ENCODE measurements at places on chromosomes 11 and 22.

GRCh38 chr11:112795142-112795815, 165.9 kb upstream of the NCAM1 start:
- no peak for DNase-seq

DNA sequence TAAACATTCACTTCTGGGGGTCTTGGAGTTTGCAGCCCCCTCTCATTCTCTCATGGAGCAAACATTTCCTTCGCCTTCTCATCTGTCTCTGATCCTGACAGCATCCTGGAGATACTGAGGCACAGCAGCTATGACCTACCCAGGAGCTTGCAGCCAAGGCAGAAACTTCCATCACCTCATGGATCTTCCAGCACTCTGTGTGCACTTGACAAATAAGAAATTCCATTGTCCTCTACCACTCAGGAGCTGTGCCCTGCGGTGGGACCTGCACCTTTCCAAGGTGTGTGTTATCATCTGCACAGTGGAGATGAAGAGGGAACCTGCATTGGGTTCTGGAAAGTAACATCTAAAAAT, 49.1 kb downstream of the GGTLC2 start:
- DNase-seq, result no peak

GRCh38 chr11:4006946-4007680, 87.5 kb upstream of the RRM1 start:
- no peak for DNase-seq

- DNase-seq, result peak; percentile 50
These were observed 118.0 kb downstream of the SNX19 start for GRCh38 chr11:130798280-130798679.

DNA sequence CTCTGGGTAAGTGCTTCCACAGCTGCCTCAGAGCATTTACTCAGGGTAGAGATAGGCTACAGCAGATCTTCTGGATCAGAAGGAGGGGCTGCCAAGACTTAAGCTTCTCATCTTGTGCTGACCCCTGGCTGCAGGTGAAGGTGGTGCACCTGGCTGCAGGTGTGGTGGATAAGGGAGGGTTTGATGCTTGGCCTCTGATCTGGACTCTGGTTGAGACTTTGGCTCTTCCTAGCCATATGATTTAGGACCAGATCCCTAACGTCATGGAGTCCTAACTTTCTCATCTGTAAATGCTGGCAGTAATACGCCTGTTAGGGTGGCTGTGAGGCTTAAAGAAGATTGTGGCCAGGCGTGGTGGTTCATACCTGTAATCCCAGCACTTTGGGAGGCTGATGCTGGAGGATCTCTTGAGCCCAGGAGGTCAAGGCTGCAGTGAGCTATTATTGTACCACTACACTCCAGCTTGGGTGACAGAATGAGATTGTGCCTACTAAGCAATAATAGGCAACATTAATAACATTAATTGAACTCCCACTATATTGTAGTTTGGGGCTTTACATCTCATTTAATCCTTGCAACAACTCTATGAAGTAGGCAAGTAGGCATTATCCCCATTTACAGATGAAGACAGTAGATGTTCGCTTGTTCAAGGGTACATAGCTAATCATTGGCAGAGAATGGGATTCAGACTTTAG, 10.7 kb downstream of the DTX4 start:
- no peak for DNase-seq

GRCh38 chr22:28798810-28799605, 1.4 kb downstream of the XBP1 start:
- DNase-seq, result peak; percentile 40

DNA sequence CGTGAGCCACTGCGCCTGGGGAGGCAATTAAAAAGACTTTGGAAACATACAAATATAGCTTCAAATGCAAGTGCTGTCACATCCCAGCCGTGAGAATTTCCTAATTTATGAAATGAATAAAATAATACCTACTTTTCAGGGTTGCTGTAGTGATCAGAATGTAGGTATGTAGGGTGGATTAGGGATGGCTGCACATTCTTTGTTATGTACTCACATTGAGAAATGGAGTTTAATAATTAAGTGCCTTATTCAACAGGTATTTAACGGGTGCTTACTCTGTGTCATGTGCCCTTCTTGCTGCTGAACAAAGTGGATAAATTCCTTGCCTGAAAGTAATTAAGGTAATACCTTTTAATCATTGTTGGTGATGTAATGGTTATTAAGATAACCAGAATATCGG, 37.0 kb downstream of the MMP7 start:
- no peak for DNase-seq

DNA sequence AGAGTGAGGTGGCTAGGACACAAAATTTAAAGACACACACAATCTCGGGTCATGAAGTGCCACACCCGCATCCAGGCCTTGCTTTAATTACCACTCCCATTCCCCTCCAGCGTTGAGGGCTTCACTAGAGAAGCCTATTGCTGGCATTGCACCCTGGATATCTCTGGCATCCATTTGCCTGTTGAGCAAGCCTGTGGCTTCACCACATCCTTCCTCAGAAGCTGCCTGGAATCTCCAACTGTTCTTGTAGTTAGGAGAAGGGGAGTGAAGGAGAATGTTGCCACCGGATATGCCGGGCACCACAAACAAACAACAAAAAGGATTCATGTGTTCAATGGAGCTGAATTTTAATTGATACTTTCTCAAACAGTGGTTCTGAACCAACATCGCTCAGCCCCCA, 34.4 kb upstream of the RCN1 start:
- DNase-seq, result no peak

DNA sequence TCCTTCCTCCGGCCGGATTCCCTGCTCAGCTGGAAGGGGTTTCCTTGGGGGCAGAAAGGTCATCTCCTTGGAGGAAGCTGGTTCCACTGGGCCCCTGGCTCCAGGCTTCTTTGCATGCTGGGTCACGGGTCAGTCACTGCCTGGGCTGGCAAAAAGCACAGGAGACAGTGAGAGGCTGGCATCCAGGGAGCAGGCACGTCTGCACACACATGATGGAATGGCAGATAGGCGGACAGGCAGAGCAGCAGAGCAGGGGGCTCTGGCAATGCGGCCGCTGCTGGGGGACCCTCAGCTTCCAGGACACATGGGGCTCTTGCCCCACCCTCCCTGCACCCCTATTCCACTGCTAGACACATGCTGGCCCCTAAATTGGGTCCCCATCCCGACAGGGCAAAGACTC, 40.4 kb downstream of the C11orf58 start:
- DNase-seq, result no peak

DNA sequence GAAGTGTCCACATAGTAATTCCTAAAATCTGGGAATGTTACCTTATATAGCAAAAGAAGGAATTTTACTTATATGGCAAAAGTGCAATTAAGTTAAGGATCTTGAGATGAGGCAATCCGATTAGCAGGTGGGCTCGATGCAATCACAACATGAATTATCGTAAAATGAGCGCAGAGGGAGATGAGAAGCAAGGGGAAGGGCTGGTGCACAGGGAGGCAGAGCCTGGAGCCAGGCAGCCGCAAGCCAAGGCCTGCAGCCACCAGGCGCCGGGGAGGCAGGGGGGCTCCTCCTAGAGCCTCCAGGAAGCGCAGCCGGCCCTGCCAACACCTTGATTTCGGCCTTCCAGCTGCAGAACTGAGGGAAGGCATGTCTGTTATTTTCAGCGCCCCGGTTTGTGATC, 85.7 kb downstream of the CELSR1 start:
- DNase-seq, result no peak

GRCh38 chr11:12531681-12532080, 142.5 kb upstream of the TEAD1 start:
- no peak for DNase-seq

DNA sequence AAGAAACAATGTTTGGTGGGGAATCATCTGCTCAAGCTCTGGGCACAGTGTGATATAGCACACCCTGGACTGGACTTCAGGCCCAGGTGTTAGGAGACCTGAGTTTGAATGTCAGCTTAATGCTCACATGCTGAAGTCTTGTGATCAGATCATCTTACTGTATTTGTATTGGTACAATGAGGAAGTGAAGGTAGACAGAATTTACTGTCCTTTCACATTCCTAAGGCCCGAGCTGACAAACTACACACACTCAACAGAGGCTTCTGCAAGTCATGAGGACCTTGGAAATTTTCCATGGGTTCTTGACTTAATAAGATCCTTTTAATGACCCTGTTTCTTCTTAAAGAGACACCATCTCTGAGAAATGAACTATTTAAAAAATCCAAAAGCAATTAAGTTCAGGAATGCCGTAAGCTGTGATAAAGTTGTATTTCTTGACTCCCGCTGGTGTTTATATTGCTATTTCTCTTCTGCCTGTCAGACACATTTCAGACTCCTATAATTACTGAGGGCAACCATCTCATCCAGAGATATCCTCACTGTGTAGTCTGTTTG, 802.0 kb downstream of the DLG2 start:
- DNase-seq, result no peak

- DNase-seq, result no peak
These were observed 44.8 kb downstream of the ENDOD1 start for GRCh38 chr11:95134491-95134890.

DNA sequence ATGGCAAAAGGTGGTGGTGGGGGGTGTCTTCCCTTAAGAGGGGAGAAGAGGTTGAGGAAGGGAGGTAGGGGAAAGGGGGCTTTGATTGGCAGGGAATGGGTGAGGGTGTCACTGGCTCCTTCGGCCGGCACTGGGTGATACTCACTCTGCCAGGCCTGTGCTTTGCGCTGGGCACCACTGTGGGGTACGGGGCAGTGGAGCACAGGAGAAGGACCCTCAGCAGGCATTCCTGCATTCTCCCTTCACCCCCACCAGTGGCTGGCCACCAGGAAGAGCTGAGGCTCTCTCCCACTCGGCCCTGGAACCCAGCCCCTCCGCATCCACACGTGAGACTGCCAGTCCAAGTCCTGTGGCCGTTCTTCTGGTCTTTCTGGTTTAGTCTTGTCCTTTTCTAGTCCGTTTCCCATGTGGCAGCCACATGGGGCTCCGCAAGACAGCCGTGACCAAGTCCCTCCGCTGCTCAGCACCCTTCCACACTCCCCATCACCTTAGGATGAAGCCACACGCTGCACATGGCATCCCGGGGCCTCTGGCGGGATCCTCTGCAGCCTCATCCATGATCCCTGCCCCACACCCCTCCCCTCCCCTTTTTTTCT, 8.0 kb downstream of the CAPN5 start:
- DNase-seq, result no peak

DNA sequence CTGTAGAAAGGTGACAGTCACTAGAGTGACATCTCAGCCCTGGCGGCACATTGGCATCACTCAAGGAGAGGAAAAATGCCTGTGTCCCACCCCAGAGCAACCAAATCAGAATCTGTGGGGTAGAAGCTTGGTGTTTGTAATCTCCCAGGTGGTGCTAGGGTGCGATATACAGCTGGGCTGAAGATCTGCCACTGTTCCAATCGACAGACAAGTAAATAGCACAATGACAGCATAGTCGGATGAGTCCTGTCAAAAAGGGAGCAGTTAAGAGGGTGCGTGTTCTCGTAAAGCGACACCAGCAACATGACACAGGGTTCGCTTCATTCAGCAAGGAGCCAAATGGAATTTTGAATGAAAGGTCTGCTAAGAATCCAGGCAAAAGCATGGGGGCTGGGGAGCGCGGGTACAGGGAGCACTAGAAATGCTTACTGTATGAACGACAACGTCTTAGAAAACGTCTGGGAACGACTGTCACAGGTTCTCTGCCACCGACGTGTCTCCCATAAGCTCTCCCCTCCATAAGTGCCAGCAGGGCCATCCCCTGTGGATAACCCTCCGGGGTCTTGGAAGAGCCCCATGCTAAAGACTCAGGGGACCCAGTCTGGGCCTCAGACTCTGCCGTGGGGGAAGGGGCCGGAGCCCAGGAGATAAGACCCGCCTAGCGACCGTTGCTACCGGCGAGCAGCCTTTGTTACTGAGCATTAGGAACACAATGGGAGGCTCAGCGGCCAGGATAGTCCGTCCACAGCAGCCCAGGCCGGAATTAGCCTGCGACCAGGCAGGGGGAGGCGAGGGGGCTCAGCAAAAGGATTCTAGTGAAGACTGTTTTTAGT, 20.8 kb downstream of the ADA2 start:
- DNase-seq, result no peak

GRCh38 chr11:33358150-33358831, 101.1 kb downstream of the HIPK3 start:
- no peak for DNase-seq

- no peak for DNase-seq
These were observed 127.0 kb downstream of the COMMD9 start for GRCh38 chr11:36162006-36162882.

- DNase-seq, result no peak
These were observed 27.7 kb downstream of the DDI1 start for GRCh38 chr11:104064034-104064630.

GRCh38 chr11:72157131-72157530, 21.6 kb downstream of the FOLR3 start:
- DNase-seq, result no peak

DNA sequence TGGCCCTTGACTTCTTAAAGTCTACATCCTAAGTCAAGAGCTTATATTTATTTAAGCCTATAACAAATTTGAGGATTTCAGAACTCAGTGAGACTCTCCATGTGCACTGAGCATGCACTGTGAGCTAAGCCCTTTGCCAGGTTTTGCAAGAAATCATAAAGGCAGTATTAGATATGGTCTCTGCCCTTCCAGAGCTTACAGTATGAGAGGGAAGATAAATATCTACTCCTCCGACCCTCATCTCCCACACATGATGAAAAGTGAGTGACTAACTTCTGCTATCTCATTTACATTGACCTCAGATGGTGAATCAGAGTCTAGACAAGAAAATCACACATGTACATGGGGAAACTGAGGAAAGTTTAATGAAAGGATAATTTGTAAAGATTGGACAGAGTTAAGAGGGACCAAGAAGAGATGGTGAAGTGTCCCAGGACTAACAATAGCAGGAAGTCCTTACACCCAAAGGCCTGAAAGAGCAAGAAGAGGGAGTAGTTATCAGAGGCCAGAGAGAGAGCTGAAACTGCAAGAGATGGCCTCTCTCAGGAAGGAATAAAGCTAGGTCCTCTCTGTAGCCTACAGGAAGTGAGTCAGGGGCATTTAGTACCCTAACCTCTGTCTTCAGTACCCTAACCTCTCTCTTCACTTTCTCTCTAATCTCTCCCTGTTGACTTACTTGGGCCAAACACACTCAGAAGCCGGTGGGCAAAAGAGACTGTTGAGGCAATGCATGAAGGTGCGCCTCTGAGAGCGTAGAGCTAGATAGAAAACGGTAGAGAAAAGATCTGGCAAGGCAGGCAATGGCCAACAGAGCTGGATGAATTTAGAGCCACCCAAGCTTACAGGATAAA, 23.0 kb upstream of the BLID start:
- DNase-seq, result no peak

DNA sequence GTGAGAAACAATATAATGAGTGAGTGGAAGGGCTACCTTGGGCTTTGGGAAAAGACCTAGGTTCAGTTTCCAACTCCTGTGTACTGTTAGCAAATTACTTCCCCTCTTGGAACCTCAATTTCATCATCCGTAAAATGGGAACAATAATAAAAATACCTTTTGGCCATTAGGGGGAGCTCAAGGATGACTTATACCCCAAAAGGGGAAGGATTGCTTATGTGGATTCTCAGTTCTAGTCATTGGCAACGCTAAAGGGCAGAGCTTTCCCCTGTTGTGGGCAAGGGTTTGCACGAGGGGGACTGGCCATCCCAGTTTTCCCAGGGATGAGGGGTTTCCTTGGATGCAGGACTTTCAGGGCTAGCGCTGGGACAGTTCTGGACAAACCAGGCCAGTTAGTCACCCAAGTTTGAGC, 3.1 kb upstream of the COMMD9 start:
- DNase-seq, result no peak

GRCh38 chr22:45477366-45478107, 25.1 kb upstream of the FBLN1 start:
- no peak for DNase-seq
